ENCODE measurements at places on chromosomes 11 and 22.

DNA sequence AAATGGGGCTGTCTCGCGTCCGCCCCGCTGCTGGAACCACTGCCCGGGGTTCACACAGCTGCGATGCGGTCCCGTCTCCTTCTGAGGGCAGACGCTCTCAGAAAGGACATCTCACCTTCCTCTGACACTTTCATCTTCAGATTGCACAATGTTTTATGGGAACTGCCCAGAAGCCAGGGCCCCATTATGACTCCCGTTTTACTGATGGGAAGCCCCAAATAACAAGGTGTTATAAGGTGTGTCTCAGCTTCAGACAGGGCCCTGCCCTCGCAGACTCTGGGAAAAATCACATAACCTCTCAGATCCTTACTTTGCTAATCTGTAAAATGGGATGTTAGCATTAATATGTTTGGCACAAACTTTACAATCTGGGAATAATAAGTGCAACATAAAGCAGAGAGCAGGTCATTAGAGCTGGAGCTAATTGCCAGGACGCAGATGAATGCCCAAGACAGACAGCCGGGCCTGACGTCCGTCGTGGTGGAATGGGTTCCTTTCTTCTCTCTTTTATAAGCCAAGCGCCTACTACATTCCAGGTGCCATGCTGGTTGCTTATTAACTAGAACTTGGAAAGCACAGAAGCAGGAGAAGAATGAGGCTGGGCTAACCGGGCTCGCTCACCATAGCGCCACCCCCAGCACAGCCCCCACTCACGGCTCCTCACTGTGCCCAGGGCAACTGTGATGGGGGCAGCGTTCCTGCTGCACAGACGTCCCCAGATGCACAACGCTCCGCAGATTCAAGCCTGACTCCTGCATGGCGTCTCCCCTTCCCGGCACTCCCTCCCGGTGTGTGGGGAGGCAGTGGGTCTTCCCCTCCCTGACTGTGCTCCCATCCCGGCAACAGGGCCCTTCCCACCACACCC, 43.8 kb downstream of the TRMU start:
- DNase-seq, result peak; percentile 66

GRCh38 chr22:47437110-47437509, 674.7 kb downstream of the TBC1D22A start:
- no peak for DNase-seq

- no peak for DNase-seq
Observed at GRCh38 chr22:31501738-31502137, 5.4 kb downstream of the SFI1 start.

- no peak for DNase-seq
Observed at GRCh38 chr11:36363361-36364268, 67.5 kb downstream of the PRR5L start.

DNA sequence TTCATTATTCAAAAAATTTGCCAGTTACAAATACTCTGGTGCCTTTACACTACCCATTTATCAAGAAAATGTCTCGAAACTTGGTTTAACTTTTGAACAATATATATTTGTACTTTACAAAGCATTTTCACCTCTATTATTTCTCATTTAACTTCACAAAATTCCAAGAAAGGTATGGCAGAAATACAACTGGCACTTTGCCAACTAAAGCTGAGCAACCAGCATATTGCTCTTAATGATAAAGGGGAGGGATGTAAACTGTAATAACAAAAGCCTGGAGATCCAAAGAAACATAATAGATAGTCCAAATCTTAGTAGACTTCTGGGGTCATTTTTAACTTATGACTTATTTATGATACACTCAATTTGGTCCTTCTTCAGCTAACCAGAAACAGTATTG, 7.7 kb downstream of the PITPNB start:
- DNase-seq, result no peak

GRCh38 chr11:131511794-131512193, 141.4 kb downstream of the NTM start:
- DNase-seq, result peak; percentile 28

GRCh38 chr22:47046411-47047065, 284.1 kb downstream of the TBC1D22A start:
- DNase-seq, result no peak

DNA sequence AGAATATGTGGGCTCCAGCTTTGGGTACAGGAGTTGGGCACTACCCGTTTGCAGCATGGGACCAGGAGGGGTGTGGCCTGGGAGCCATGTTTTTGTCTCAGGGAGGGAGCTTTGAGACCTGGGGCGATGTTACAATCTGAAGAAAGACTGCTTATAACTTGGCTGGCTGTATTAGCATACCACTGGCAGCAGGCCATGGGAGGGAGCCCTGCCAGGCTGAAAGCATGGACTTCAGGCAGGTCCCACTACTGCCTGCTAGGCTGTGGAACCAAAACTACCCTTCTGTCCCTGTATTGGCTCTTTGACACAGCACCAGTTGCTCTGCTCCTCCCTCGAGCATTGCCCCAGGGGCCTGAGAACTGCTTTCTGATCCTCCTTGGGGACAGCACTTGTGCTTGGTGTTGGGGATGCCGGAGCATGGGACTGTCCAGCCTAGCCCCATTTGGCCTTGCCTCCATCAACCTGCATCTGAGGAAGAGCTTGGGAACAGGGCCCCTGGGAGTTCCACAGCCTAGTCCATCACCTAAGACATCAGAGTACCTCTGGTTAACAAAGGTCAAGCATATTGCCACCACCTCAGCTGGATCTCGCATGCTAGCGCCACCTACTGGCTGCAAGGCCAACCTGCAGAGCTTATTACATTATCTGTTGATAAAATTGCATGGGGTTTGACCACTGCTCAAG, 217.4 kb downstream of the SBF2 start:
- no peak for DNase-seq

DNA sequence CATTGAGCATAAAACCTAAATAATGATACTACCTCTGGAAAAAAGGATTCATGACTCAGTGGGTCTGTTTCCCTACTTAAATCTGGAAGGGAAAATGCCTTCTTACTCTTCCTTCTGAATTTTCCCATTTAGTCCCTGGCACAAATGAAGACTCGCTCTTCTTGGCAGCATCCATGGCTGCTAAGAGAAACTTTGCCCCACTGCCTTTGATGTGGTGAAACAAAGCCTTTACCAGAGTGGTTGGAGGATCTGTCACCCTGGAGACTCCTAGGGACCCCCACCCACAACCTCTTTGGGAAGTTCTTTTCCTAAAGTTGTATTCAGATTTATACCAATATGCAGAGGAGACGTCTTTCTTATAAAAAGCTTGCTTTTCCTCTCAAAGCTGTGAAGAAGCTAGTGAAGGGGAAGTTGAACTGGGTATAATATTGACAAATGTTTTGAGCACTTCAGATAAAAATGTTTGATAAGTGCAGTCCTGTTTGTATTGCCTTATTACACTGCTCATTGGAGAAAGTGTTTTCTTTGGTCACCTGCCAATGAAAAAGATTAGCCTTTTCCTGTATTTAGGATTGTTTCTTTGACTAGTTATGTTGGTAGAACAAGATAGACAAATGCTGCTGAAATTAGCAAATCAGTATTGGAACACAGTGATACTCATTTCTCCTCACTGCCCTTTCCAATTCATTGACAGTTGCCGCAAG, 77.3 kb downstream of the ARFGAP2 start:
- DNase-seq, result no peak

- peak; percentile 77 for DNase-seq
Observed at GRCh38 chr22:48089601-48090331, 1327.3 kb downstream of the TBC1D22A start.

- DNase-seq, result no peak
Observed at GRCh38 chr22:36743011-36743410, 32.9 kb downstream of the IFT27 start.

DNA sequence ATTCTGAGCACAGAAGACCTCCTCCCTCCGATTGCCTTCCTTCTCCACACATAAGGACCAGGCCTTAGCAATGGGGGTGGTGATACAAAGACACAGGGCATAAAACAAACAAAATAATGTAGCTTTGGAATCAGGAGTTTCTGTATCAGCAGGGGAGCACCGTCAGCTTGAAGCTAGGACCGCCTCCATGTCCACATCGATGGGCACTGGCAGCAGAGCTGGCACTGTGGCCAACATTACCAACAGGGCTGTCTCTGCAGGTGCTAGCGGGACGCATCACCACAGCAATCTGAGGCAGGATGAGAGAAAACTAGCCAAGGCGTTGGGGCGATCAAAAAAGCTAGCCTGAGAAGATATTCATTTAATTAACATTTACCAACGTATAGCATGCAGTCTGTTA, 201.4 kb downstream of the MAML2 start:
- no peak for DNase-seq

GRCh38 chr11:47509077-47509536, 43.8 kb downstream of the CELF1 start:
- DNase-seq, result no peak

DNA sequence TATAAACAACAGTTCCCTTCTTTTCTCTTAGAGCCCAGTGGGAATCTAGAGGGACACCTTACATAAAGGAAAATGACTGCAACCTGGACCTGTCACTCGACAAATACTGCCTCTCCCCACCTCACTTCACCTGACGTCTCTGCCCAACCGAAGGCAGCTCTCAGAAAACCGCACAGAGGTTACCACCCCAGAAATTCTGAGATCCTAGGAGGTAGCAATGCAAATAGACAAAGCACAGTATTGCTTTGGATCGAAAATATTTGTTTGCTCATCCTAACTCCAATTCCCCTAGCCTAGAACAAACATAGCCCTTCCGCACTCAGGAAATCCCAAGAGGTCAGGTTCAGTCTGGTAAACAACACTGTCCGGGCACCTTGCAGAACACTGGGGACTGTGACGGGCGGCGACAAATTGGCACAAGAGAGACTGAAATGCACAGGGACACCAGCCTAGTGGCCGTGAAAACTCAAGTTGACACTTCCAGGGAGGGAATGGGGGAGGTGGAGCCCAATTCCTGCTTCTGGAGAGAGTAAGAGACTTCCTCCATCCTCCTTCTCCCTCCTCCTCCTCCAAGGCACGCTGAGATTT, 420 bp upstream of the TRIM44 start:
- DNase-seq, result peak; percentile 78

GRCh38 chr22:33328789-33329296, 270.7 kb upstream of the SYN3 start:
- no peak for DNase-seq

- DNase-seq, result peak; percentile 69
Observed at GRCh38 chr22:41800348-41801146, at the start of gene CCDC134. CCDC134 (plus strand) TSS chr22:41800679; CDS start chr22:41808891, 8,212 bp downstream.

GRCh38 chr11:7982582-7983119, 4.5 kb upstream of the EIF3F start:
- no peak for DNase-seq

- no peak for DNase-seq
Observed at GRCh38 chr11:18088966-18089365, 16.9 kb downstream of the SAAL1 start.

- DNase-seq, result no peak
Observed at GRCh38 chr11:128619540-128620308, 32.4 kb upstream of the ETS1 start.

- no peak for DNase-seq
Observed at GRCh38 chr11:68076371-68077042, 37.7 kb downstream of the TCIRG1 start.

DNA sequence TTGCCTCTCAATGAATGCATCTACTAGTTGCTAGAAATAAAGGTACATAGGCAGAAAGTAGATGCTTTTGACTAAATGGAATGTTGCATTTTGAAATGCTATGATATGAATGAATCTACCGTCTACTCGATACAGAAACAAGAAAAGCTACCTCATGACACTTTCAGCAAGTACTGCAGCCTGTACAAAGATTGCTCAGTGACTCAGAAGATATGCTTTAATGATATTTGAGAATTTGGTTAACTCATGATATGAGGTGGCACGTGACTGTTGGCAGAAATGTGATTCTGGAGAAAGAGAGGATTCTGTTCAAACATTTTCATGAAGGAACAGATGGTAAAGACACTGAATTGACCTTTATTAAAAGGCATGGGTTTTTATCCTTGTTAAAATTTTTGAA, 76.0 kb downstream of the HSD17B12 start:
- DNase-seq, result no peak

DNA sequence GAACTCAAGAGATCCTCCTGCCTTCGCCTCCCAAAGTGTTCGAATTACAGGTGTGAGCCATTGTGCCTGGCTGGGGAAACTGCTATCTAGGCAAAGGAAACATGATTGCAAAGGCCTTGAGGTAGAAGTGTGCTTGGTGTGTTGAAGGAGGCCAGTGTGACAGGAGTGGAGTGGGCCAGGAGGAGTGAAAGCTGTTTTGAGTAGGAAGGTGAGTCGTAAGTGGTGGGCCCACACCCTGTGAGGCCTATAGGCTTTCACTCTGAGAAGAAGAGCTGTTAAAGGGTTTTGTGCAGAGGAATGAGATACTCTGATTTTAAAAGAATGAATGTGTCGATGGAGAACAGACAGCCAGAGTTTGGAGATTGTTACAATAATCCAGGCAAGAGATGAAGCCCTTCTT, 43.4 kb downstream of the WEE1 start:
- no peak for DNase-seq

DNA sequence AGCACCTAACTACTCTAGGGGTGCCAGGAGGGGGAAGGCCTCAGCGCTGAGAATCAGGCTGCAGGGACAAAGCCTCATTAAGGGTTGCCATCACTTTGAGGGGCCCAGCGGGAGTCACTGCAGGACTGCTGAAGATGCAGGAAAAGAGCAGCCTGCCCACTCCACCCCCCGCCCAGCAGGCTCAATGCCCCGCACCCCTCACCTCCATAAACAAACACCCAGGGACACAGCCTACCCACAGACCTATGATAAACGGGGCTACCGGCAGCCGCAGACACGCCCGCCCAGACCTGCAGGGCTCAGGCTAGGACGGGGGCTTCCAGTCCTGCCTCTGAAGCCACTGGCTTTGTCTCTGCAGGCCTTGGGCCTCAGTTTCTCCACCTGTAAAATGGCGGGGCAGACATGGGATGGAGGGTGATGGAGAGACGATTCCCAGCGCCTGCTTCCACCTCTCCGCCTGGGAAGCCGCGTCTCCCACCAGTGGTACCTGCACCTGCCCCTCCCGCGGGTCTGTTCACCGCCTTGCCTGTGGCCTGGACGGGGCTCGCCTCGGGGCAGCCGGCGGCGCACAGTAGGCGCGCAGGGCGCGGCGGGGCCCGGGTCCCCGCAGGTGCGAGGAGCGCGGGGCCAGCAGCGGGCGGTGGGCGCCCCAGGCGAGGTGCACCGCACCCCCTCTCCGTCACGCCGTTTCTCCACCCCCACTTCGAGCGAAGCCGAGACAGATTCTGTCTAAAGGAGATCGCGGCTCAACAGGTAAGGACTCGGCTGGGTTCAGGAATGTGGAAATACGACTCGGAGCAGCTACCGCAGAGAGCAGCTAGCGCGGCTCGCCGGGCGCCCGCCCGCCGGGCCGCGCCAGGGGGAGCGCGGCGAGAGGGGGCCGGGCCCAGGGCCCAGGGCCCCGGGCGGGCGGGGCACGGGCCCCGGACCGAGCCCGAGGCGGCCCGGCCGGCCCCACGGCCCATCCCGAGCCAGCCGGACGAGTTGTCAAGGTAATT, 1.5 kb downstream of the WNT7B start:
- DNase-seq, result no peak

DNA sequence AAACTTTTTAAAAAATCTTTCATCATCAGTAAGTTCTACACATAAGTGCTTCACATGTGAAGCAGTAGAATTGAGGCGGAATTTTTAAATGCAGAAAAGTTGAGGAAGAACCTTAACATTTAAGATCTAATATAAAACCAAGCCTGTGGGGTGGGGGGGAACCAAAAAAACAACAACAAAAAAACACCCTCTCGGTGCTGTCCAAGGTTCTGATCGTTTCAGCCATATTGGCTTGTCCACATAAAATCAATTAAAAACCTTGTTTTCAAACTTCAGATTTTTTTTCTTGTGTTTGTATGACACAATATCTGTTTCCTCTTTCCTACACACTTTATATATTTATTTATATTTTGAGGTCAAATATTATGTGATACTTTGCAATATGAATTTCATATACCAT, 130.0 kb downstream of the WNT7B start:
- DNase-seq, result no peak

GRCh38 chr11:44179173-44179572, 83.7 kb downstream of the EXT2 start:
- DNase-seq, result no peak

All from left renal cortex interstitium (tissue), 4 donors.